ENCODE measurements at places on chromosomes 11 and 22.
A peak's percentile ranks its signal among the peaks of the same experiment; 100 is the strongest.

DNA sequence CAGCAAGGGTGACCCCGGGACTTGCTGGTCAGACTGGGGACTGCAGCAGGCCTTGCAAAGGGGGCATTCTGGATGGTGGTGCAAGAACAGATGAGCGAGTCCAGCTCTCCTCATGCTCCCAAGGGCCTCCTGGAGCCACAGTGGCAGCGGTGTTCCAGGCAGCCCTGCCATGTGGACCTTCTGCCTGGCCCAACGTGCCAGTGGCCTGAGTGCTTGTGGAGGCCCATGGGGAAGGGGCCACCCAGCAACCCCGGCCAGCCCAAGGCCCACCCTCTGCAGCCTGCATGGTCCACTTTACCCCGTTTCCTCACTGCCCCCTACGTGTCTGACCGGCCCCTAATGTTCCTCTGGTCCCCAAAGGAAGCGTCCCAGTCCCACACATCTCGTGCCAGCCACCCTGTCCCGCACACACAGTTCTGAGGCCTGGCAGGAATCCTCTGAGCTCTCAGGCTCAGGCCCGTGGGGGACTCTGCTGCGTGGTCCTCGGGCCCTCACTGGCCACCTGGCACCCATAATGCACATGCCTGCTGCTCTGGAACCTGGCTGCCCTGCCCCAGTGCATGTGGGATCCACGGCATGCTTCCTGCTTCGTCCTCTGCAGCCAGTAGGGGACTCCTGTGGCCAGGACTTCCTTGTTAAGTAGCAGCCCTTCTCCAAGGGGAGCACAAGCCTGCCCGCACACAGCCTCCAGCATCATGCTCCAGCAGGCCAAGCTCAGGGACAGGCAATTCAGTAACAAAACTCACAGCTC is 85.5 kb downstream of the DGCR2 start:
- no peak for DNase-seq

GRCh38 chr22:22933807-22934542 is 46.4 kb downstream of the IGLL5 start:
- DNase-seq = no peak

GRCh38 chr22:33722816-33723215 is 197.5 kb downstream of the LARGE1 start:
- no peak for DNase-seq

GRCh38 chr22:32737811-32738497 is 63.6 kb upstream of the TIMP3 start:
- no peak for DNase-seq

- DNase-seq = no peak
Observed at GRCh38 chr11:78424334-78425270, 7.0 kb upstream of the GAB2 start.

DNA sequence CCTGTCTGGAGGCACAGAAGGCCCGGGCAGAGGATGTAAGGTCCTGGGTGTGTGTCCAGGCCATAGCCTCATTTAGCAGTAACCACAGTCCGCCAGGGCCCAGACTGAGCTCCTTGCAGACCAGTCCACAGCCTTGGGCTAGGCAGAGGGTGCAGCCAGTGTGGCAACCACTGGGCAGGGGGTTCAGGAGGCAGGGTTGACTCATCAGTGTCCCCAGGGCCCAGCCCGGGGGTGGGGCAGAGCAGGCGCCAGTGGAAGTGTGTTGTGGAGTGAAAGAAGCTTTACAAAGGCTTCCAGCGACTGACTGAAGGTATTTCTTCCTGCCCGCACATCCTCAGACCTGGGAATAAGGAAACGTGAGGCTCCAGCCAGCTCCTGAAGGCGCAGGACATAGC is 27.7 kb upstream of the WNT11 start:
- DNase-seq = no peak

- DNase-seq = no peak
Observed at GRCh38 chr11:18368221-18368620, 26.1 kb upstream of the LDHA start.

- no peak for DNase-seq
Observed at GRCh38 chr22:31490496-31490925, 869 bp upstream of the EIF4ENIF1 start.

DNA sequence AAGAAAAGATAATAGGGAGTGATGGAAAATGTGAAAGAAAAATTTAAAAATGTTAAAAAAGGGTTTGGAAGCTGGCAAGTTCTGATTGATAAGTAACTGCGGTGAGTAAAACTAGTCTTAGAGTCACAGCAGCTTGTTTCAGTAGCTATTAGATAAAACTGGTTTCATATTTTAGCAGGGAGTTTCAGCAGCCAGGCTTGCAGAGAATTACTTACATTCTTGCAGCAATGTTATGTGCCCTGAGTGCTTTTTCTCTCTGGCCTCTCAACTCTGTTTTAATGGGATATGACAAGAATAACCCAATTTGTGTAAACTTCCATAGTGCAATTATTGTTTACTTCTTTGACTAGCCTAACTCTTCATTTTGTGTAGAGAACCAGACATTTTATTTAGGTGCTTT is 33.6 kb downstream of the PPME1 start:
- DNase-seq = no peak

DNA sequence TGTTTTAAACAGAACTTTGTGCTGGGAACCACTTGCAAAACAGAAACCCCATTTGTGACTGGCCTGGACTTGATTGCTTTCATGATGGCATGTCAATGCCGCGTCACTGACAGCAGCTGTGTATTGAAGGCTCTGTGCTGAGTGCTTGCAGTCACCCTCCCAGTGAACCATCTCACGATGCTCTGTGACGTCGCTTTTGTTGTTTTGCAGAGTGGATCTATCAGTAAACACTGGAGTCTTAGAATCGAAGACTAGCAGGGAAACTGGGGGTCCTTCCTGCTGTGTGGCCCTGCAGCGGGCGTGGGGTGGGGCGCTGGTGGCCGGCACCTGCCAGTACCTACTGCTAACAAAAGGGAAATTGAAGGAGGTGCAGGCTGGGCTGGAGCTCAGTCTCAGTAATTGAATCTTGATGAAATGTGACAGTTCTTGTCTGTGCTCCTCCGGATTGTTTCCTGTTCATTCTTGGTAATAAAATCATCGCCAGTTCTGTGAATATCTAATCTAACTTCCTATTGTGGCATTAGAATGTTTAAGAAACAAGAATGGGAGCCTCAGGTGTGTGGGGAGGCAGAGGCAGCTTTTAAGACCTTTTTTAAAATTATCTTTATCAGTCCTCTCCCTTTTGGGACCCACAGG is 50.5 kb upstream of the PARVG start:
- peak; percentile 49 for DNase-seq

- no peak for DNase-seq
Observed at GRCh38 chr22:30182815-30183214, 63.7 kb downstream of the LIF start.

GRCh38 chr11:60821827-60822599 is 19.9 kb upstream of the CCDC86 start:
- DNase-seq = no peak

DNA sequence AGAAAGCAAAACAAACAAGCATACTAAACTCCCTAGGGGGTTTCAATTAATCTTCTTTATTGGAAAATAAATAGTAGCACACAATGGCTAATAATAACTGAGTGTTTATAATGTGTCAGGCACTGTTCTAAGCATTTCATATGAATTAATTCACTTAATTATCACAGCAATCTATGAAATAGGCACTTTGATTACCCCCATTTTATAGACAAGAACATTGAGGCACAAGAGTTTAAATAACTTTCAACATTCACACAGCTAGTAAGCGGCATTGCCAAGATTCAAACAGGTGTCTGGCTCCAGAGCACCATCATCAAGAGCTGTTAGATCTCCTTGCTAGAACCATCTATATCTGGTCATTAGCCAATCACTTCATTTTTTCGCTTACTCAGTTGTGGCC is 43.1 kb downstream of the PRCP start:
- DNase-seq = no peak

- DNase-seq = no peak
Observed at GRCh38 chr11:118535261-118535660, 4.3 kb downstream of the TMEM25 start.

DNA sequence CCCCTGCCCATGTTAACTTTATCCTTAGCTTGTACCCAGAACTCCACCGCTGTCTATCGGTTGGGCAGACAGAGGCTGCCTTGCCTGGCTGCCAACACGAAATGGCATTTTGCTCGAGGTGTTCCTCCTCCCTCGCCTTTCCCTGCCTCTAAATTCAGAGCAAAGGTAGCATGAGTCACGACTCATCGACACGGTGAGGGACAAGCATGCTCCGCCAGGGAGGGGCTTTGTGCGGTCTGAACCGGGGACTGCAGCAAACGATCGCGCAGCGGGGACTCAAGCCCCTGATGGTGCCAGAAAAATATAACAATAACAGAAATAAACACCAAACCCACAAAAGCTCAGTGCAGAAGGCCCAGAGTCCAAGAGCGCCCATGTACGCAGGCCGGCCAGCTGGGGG is 52.3 kb downstream of the RTL6 start:
- no peak for DNase-seq

- DNase-seq = no peak
Observed at GRCh38 chr11:2423157-2424025, 20.9 kb downstream of the TRPM5 start.

GRCh38 chr22:50267591-50268390 is 2.4 kb downstream of the MAPK11 start:
- no peak for DNase-seq

GRCh38 chr11:102226702-102227490 is 90.4 kb upstream of the BIRC3 start:
- DNase-seq = no peak

DNA sequence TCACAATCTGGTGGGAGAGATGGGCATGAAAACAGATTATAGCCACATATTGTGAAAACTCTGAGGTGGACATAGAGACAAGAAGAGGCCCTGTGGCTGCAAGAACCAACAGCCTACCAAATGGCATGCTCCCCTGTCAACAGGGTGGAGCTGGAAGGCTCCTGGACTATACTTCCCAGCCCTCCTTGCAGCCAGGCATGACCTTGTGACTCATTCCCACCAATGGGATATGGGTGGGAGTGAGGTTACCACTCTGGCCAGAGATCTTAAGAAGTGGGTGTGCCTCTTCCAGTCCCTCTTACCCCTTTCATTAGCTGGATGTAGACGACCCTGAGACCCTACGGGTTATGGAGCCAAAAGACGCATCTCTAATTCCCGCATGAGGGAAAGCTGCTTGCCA is 126.4 kb upstream of the ZBED5 start:
- no peak for DNase-seq

- no peak for DNase-seq
Observed at GRCh38 chr11:123608945-123609344, 45.5 kb downstream of the SCN3B start.

DNA sequence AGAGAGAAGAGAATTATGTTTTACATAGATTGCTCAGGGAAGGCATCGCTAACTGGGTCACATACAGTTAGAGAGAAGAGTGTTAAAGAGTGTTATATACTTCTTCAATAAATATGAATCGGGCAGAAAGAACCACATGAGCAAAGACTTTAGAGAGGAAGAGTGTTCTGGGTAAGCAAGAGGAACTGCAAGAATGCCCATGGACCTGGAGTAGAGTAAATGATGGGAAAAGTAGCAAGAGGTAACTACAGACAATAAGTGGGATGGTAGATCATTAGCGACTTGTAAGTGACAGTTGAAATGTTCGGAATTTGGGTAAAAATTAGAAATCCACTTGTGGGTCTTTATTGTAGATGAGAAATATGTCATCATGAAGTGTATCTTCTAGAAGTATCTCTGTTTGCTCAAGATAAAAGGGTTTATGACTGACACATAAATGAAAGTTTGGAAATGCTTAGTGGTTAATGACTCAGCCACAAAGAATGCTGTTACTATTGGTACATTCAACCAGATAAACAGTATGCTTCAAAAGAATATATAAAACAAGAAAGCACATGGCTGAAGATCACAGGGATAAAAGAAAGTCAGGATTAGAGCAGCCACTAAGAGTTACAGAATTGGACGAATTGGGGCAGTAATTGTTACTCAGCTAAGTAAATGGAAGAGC is 229.3 kb downstream of the CASP12 start:
- DNase-seq = no peak

DNA sequence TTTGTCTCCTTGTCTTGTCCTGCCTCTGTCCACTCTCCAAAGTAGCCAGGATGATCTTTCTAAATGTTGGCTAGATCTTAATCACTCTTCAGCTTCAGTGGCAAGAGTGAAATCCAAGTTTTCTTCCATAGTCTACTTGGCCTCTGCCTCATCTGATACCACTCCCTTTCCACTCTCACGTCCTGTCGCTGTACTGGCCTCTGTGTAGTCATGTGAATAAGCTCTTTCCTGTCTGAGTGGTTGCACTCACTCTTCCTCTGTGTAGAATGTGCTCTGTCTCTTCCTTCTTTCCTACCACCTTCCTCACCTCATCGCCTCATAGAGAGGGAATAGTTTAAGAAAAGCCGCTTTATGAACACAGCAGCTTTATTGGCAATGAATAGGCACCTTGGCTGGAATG is 86.5 kb downstream of the WNT11 start:
- DNase-seq = no peak

GRCh38 chr11:1946812-1947484 is at the start of gene MRPL23:
Gene MRPL23, plus strand, starts transcription at chr11:1947332. Its CDS starts 31 bp downstream, at chr11:1947363.
- DNase-seq = no peak

- DNase-seq = no peak
Observed at GRCh38 chr11:108170184-108170583, 48.8 kb downstream of the ACAT1 start.

- DNase-seq = no peak
Observed at GRCh38 chr11:8545698-8546366, 48.2 kb downstream of the STK33 start.

DNA sequence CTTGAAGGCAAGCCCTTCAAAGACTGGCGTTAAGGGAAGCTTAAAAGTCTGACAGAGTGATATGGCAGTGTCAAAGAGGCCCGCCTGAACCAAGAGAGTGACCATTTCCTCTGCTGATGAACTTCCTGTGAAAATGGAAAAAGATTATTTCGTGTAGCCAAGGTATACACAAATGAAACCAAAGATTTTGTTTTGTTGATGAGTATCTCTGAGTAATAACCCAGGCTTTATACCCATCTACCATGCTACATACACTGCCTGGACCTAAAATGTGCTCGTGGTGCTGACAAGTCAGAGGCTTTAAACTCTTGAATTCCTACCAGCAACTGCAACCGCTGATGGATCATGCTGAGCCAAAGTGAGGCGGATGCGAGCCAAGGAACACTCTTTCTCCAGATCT is 21.0 kb upstream of the FNBP4 start:
- DNase-seq = no peak

- no peak for DNase-seq
Observed at GRCh38 chr11:115042002-115042401, 363.7 kb downstream of the NXPE2 start.

DNA sequence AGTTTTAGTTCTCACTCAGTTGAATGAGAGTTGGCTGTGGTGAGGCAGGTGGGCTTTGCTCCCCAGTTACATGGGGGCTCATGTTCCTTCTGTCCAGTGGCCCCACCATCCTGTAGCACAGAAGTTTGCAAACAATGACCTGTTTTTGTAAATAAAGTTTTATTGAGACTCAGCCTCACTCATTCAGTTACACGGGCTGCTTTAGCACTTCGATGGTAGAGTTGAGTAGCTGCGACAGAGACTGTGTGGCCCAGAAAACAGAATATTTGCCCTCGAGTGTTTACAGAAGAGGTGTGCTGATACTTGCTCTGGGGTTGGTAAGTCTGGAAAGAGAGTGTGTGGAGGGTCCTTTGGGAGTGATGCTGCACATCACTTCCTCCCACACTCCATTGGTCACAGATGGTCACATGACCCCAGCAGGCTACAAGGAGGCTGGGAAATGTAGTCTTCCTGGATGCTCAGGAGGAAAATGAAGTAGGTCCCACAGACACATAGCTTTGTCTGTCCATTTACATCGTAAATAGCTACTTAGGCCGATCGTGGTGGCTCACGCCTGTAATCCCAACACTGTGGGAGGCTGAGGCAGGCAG is 34.6 kb downstream of the IFT27 start:
- no peak for DNase-seq
